ENCODE measurements at places on chromosomes 7 and 10.

DNA sequence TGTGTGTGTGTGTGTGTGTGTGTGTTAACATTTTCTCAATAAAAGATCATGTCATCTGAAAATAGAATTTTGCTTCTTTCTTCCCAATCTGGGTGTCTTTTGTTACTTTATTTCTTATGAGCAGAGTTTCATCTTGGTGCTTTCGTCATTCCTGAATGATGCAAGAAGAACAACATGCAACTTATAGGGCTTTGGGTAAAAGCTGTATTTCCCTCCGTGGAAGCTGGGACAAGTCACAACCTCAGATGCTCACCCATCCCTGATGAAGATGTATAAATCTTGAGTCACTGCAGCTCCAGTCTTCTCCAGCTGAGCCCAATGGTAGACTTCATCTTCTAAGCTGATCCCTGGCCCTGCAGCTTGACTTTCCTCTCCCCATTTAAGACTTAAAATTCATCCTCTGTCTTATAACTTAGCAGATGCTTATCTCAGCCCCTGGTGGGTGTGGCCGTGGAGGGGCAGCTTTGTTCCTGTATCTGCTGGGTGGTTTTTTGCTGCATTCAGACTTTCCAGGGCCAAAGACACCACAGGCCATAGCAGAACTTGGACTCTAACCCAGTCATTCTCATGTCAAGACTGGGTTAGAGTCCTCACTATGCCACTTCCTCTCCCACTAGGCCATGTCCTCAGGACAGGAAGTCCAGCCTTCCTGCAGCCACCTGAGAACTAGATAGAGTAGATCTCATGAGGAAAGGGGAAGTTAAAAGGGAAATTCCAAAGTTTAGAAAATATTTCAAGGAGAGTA lies 356.4 kb downstream of the TNS3 start:
- no peak for DNase-seq

DNA sequence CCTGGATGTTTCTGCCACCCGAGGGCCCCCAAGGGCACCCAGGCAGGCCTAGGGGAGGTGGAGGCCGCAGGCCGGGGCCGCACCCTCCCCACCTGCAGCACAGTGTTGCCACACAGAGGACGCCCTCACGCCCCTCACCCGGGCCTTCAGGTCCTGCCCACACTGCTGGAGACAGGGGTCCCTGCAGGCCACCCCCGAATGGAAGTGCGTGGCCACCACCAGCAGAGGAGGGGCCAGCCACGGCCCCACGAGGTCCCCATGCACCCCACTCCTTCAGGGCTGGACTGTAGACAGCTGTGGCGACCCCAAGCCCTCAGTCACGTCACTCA lies 35.4 kb downstream of the ADAP1 start:
- DNase-seq: no peak

DNA sequence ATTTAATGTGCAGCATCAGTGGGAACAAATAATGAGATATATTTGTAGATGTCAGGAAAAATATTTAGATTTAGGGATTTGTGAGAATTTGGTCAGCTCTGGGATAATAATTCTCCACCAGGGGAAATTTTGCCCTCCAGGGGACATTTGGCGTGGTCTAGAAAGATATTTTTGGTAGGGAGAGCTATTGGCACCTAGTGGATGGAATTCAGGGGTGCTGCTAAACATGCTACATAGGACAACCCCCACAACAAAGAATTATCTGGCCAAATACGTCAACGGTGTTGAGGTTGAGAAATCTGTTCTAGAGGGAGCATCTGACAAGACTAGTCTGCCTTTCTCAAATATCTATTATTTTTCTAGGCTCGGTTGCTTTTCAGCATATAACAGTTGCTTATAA lies 2.1 kb downstream of the ADK start:
- no peak for DNase-seq

- no peak for DNase-seq
Observed at GRCh38 chr7:68222311-68222710, 1225.7 kb downstream of the TYW1 start.

DNA sequence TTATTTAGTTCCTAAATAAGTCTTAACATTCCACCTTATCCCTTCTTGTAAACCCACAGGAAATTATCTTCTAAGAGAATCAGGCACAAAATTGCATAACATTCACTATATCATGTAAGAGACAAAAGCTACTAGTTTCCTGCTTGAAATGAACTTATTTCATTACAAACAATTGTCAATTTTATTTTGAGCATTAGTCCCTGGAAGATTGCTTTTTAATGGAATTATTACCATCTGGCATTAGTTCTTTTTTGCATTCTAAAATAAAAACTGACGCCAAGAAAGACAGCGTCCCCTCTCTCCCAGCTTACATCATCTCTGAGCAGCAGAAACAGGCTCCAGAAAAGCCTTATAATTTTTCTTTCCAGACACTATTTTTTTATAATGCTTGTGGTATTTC lies 121.8 kb downstream of the NOC3L start:
- no peak for DNase-seq
